Coronary artery (tissue), 2 donors: ENCODE measurements at places on chromosomes 16 and 17.

DNA sequence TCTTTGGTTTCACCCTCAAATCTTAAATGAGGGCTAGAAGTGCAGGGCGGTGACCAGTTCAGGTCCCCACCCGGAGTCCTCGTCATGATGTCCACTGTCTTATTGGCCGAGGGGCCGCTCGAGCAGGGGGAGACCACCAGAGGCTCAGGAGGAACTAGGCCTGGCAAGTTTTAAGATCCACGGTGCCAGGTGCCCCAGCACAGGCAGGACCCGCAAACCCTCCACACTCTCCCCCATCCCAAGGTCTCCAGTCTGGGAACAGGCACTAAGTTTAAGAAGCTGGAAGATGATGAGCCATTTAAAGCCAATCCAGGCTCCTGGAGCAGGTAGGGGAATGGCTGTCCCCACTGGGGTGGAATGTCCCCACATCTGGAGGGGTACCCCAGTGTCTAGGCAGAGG is 4.1 kb downstream of the DLX3 start:
- DNase-seq, result peak; percentile 59

DNA sequence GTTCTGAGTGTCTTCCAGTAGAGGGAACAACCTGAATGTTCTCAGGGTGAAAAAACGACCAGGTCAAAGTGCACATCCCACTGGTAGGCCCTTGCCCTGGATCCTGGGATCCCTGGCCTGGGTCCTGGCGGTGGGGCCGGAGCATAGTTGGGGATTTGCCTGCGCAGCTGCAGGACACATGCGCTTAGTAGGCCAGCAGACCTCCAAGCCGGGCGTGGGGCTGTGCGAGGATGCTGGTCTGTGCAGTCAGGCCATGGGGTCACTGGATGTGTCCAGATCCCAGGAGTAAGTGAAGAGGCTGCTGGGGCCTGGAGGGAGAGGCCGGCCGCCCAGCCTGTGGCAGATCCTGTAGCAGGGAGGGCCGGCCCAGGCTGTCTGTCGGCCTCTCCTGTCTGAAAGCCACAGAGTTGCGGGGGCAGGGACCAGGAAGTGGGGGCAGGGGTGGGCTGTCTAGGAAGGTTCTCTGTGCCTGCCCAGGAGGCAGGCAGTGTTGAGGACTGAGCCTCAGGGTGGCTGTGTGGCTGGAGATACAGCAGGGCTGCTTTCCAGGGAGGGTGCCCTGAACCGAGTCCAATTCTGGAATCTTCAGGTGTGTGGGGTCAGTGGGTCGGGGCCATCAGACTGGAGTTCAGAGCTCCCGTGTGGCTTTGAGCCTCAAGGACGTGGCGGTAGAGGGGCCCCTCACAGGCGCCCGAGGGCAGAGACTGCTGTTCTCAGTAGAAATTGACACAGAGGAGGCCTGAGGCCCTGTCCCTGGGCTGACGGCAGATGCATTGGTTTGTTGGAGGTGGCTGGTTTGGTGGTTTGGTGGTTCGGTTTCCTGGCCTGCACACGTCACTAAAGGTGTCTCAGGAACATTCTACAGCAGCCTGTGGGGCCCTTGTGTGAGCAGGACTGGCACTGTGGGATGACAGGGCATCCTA is 17.2 kb upstream of the NUDT16L1 start:
- DNase-seq, result no peak

DNA sequence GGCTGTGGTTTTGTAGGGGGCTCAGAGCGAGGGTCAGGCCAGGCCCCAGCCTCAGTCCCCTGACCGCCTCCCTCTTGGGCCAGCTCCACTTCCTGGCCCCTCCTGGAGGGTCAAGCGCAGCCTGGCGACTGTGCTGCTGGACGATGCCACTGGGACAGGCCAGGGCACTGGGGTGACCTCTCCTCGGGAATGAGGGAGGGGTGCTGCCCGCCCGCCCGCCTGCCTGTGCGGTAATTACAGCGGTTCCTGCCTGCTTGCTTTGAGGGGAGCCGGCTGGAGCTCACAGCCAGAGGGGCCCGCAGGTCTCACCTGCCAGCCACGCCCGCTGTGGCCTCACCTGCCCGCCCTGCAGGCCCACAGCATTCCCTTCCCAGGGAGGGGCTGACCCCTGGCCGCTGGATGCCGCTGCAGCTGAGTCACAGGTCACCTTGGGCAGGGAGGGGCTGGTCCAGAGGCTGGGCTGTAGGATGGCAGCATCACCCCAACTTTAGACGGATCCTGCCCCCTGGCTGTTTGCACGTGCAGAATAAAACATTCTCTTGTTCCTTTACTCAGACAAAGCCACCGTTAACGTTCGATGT is 76.7 kb upstream of the CBX4 start:
- DNase-seq, result no peak

DNA sequence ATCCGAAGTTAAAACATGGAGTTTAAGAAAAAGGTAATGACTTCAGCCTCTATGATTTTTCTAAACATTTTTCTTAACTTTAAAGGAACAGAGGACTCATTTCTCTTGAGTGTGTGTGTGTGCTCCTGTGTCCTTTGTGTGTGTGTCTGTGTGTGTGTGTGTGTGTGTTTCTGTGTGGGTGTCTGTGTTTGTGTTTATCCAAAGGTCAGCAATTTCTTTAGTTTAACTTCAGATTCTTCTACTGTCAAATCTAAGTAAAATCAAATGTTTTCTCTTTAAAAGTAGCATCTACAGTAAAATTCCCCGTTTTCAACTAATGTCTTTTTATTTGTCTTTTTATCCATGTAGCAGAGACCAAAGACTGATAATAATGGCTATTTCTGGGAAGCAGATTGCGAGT is 31.8 kb downstream of the HSBP1 start:
- no peak for DNase-seq

DNA sequence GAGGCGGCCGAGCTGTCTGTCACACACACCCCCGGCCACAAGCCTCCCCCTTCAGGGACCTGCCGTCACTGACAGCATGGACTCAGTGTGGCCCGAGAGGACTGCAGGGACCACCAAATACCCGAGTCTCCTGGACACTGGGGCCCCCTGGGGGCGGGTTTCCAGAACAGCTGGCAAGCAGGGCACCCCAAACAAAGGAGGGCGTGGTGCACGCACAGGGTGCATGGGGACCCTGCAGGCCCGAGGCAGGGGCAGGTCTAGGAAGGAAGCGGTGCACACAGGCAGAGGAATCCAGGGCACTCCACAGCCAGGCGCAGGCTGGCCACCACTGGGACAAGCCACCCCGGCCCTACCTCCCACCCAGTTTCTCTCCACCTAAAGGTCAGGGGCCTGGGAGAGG is 28.7 kb upstream of the ENPP7 start:
- DNase-seq, result no peak

DNA sequence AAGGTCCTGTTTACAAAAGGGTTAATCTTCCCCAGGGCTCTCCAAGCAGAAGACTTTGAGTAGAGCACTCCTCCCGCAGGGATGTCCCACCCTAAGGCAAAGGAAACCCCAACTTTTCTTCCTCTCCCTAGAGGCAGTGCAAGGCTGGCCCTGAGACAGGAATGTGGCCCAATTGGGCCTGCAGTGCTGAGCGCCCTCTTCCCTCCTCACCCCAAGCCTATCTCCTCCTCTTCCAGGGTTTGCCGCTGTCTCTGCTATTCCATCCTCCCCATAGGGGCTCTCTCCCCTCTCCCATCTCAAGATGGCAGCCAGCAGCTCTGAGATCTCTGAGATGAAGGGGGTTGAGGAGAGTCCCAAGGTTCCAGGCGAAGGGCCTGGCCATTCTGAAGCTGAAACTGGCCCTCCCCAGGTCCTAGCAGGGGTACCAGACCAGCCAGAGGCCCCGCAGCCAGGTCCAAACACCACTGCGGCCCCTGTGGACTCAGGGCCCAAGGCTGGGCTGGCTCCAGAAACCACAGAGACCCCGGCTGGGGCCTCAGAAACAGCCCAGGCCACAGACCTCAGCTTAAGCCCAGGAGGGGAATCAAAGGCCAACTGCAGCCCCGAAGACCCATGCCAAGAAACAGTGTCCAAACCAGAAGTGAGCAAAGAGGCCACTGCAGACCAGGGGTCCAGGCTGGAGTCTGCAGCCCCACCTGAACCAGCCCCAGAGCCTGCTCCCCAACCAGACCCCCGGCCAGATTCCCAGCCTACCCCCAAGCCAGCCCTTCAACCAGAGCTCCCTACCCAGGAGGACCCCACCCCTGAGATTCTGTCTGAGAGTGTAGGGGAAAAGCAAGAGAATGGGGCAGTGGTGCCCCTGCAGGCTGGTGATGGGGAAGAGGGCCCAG is 1.0 kb downstream of the PRRT2 start:
- peak; percentile 73 for DNase-seq

DNA sequence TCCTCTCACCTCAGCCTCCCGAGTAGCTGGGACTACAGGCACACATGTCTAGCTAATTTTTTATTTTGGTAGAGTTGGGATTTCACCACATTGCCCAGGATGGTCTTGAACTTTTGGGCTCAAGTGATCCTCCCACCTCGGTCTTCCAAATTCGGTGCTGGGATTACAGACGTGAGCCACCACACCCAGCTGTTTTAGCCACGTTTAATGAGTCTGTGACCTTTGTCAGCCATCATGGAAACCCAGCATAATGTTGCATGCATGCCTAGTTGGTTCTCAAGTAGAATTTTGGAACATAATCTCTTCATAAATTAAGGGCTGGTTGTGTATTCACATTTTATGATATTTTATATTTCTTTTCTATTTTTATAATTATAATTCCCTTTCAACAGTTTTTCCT is 42.0 kb downstream of the GOSR1 start:
- no peak for DNase-seq

DNA sequence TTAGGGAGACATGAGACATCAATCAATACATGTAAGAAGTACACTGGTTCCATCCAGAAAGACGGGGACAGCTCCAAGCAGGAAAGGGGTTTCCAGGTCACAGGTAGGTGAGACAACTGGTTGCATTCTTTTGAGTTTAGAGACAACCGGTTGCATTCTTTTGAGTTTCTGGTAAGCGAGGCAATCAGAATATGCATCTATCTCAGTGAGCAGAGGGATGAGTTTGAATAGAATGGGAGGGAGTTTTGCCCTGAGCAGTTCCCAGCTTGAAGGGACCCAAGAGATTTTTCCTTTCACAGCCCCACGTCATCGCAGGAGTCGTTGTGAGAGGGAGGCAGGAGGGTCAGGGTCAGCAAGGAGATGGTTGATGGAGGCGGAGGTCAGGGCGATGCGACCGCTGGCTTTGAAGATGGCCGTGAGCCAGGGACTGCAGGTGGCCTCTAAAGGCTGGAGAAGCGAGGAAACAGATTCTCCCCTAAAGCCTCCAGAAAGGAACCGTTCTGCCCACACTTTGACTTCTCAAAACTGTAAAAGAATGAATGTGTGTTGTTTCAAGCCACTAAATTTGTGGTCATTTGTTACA is 36.5 kb downstream of the IRF8 start:
- no peak for DNase-seq

DNA sequence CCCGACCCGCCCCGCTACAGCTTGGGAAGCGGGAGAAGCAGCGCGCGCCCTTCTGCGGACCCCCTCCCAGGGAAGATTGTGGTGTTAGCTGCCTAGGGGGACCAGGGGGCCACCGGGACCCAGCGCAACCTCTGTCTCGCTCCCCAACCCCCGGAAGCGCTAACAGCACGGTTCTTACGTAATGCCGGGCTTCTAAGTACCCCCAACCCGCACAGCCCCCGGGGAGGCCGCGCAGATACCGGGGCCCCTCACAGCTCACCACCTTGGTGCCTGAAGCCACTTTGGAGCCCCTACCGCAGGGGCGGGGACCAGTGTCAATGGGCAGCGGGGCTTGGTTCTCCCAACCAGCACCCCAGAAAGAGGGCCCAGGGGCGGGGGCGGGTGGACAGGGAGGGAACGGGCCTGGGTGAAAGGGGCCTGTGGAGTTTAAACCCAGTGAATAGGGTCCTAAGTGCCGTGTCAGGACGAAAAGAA is 348 bp downstream of the MPP2 start:
- DNase-seq, result no peak

DNA sequence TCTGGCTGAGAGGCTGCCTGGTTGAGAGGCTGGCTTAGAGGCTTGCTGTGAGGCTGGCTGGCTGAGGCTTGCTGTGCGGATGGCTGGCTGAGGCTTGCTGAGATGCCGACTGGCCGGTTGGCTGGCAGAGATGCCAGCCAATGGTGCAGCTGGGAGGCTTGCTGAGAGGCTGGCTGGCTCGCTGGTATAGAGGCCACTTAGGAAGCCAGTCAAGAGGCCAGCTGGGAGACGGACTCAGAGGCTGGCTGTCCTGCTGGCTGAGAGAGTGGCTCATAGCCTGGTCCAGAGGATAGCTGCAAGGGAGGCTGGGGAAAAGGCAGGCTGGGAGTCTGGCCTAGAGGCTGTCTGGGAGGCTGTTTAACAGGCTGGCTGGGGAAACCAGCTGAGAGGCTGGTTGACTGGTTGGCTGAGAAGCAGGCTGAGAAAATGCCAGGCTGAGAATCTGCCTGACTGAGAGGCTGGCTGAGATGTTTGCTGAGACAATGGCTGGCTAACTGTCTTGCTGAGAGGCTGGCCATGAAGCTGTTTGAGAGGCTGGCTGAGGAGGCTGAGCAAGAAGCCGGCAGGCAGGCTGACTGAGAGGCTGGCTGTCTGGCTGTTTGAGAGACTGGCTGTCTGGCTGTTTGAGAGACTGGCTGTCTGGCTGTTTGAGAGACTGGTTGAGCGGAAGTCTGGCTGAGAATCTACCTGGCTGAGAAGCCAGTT is 37.5 kb upstream of the ACSM2B start:
- DNase-seq, result no peak

DNA sequence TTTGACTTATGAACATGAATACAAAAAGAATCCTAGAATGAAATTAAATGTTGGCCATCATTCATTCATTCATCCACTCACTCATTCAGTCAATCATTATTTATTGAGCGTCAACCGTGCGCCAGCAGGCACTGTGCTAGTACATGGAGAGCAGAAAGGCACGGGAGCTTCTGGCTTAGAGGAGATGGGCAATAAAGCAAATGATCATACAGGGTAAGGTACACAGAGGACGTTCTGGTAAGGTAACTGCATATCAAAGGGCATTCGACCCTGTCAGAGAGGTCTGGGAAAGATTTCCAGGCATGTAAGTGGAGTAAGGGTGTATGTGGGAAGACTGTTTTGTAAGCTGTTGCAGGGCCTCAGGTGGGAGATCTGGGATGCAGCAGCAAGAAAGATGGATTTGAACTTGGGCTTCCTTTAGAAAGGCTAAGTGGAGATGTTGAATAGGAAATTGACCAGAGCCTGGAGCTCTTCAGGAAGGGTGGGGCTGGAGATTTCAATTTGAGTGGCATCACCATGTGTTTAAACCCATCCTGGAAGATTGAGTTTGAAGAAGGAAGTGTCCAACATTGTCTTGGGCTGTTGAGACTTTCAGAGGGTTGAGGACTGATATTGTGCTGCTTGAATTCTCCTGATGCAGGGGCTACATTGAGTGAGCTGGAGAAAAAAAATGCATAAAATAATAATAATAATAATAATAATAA is 2.8 kb upstream of the MSI2 start:
- no peak for DNase-seq

- DNase-seq, result no peak
Observed at GRCh38 chr16:50401355-50401754, 32.6 kb upstream of the BRD7 start.

DNA sequence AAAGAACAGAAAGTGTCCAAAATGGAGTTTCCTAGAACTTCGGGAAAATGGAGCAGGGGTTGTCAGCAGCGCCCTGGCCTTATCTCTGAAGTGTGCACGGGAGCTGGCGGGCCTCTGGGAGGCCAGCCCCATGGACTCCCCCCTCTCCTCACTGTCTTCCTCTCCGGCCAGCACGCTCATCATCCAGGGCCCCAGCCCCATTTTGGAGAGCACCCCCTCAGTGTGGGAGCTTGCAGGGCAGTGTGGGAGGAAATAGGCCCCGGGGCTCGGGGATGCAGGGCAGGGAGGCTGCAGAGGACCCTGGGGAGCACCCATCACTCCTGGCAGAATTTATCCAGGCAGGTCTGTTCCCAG is 4.9 kb upstream of the PABPN1L start:
- DNase-seq, result no peak
